ENCODE measurements at places on chromosomes 5 and 9. TPM values are rescaled to one million over a fixed set of nuclear protein-coding genes. Genes with fewer than 3 reads are reported as not detected.

GRCh38 chr9:27538647-27539046 is 9.0 kb upstream of the MOB3B start:
- DNase-seq: no peak
- no peak overlapping the region for H3K27ac ChIP-seq
- no peaks in the 10 kb centered on the region for H3K27me3 ChIP-seq
- no peaks in the 10 kb centered on the region for H3K36me3 ChIP-seq
- H3K4me3 ChIP-seq: no peak overlapping the region

GRCh38 chr9:89872913-89873707 is 268.3 kb downstream of the GADD45G start:
- no peak overlapping the region for H3K4me3 ChIP-seq
- no peaks in the 10 kb centered on the region for H3K4me1 ChIP-seq
- peak; percentile 28 for DNase-seq
- H3K36me3 ChIP-seq: no peaks in the 10 kb centered on the region
- H3K27me3 ChIP-seq: no peaks in the 10 kb centered on the region

DNA sequence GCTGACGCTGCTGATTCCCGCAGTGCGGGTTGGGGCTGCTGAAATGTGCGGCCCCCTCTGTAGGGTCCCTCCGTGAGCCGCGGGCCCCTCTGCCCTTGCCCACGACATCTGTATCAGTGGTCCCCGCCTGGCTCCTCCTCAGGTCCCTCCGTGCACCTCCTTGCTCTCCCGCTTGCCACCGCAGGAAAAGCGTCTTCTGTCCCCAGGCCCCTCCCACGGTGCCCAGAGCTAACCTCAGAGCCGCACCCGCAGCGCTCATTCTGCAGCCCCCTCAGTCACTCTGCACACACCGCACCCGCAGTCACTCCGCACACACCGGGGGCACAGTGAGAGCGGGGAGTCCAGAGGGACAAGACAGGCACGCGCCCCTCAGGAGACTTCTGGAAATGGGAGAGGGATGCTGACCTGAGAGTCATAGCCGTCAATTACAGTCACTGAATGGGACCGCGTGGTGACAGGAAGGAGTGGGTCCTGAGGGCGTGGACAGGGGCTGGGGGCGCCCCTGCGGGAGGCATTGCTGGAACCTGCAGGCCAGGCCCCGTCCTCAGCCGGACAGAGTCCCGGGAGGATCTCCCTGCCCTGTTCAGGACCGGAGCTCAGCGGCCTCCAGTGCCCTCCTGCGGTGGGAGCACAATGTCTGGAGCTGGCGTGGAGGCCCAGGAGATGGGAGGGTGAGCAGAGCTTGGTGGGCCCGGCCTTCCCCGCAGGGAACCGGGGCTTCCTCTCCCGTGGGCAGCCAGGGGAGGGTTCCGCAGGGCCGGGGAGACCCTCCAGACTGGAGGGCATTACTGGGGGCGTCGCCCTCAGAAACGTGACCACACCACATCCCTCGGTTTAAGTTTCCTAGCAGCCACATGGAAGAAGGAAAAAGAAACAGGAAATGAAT is 66.1 kb upstream of the CTSL start:
- no peak for DNase-seq
- no peak overlapping the region for H3K27ac ChIP-seq
- no peaks in the 10 kb centered on the region for H3K4me1 ChIP-seq
- H3K27me3 ChIP-seq: peaks cover 2% of the 10 kb centered on the region
- H3K36me3 ChIP-seq: no peaks in the 10 kb centered on the region

GRCh38 chr5:51988634-51989033 is 605.4 kb downstream of the ISL1 start:
- H3K27ac ChIP-seq: no peak overlapping the region
- no peak overlapping the region for H3K4me3 ChIP-seq
- no peak for DNase-seq
- H3K36me3 ChIP-seq: no peaks in the 10 kb centered on the region
- no peaks in the 10 kb centered on the region for H3K27me3 ChIP-seq

- H3K36me3 ChIP-seq: no peaks in the 10 kb centered on the region
- no peak for DNase-seq
- H3K4me1 ChIP-seq: peaks cover 9% of the 10 kb centered on the region
- H3K27ac ChIP-seq: no peak overlapping the region
- H3K27me3 ChIP-seq: no peaks in the 10 kb centered on the region
Observed at GRCh38 chr9:98789483-98790133, 6.7 kb downstream of the ANKS6 start.

- H3K36me3 ChIP-seq: no peaks in the 10 kb centered on the region
- no peak overlapping the region for H3K27ac ChIP-seq
- DNase-seq: no peak
- H3K4me3 ChIP-seq: no peak overlapping the region
Observed at GRCh38 chr5:176700239-176700847, 53.1 kb downstream of the TSPAN17 start.

DNA sequence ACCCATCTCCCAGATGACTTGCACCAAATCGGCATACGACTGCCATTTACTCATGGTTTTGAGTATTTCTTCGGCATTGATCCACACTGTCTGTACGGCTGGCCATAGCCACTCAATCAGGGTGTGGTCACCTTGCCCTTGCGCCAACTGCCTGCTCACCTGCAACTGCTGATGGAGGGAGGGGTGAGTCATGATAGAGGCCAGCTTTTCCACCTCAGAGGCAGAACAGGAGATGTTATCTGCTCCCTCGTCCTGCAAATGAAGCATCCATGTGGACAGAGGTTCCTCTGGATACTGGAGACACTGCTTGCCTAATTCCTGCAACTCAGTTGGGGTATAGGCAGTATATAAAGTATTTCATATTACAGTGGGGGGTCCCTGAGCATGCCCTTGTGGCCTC is 85.6 kb upstream of the ATP10B start:
- H3K27ac ChIP-seq: no peak overlapping the region
- no peak for DNase-seq
- no peaks in the 10 kb centered on the region for H3K27me3 ChIP-seq

CDHR2 gene
- 0.56 TPM for total RNA-seq

- H3K36me3 ChIP-seq: no peaks in the 10 kb centered on the region
- no peak overlapping the region for H3K27ac ChIP-seq
- DNase-seq: no peak
- H3K4me1 ChIP-seq: no peaks in the 10 kb centered on the region
- H3K27me3 ChIP-seq: peaks cover 20% of the 10 kb centered on the region
Observed at GRCh38 chr5:175809531-175810121, 61.8 kb upstream of the CPLX2 start.

- peaks cover 31% of the 10 kb centered on the region for H3K4me1 ChIP-seq
- no peak for DNase-seq
- no peaks in the 10 kb centered on the region for H3K27me3 ChIP-seq
- H3K27ac ChIP-seq: peak overlapping the region; percentile 91
- peak overlapping the region; percentile 36 for H3K4me3 ChIP-seq
Observed at GRCh38 chr5:141623611-141624010, 4.8 kb upstream of the DIAPH1 start.

DNA sequence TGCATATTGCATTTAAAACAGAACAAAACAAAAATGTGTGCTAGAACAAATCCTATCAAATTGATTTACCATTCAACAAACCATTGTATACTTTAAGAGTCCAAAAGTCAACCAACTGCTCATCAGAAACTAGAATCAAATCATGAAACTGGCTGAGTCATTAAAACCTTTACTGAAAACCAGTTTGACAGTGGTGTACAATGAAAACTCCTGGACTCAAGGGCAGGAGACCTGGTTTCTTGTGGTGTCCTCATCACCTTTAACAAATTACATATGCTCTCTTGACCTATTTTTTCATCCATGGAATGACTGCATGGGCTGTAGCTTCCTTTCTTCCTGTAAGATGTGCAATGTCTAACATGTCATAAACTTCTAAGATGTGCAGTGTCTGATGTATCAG is 315.3 kb upstream of the SLC30A5 start:
- H3K36me3 ChIP-seq: no peaks in the 10 kb centered on the region
- peaks cover 3% of the 10 kb centered on the region for H3K4me1 ChIP-seq
- no peaks in the 10 kb centered on the region for H3K27me3 ChIP-seq

DNA sequence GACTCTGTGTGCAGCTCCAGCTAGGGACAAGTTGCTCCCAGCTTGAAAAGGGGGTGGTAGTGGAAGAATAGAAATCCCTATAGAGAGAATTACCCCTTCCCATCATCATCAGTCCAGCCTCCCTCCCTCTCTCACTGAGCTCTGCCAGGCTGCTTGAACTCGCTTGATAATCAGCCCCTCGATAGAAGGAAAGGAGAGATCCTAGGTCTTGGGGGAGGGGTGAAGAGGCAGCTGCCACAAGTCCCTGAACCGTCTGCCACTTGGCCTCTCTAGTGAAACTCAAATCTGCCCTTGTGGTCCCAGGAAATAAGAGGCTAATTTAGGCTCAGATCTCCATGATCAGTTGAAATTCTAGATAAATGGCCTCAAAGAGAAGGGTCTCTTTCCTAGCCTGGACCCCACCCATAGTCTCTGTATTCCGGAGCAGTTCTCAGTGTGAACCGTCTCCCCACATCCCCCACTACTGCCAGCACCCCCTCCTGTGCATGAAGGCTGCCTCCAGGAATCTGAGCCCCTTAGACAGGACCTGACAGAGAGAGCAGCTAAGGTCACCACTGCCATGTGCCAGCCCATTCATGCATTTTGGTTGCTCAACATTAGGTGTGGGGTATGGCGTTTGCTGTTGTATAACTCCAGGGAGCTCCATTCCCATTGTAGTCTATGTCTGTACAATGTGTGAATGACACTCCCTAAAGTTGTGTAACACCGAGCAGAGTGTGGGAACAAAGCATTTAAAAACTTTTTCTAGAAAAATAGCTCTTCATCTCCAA is 5.5 kb downstream of the DNAJB5 start:
- peaks cover 14% of the 10 kb centered on the region for H3K4me1 ChIP-seq
- no peak overlapping the region for H3K27ac ChIP-seq
- H3K36me3 ChIP-seq: no peaks in the 10 kb centered on the region
- H3K4me3 ChIP-seq: no peak overlapping the region
- DNase-seq: no peak

DNA sequence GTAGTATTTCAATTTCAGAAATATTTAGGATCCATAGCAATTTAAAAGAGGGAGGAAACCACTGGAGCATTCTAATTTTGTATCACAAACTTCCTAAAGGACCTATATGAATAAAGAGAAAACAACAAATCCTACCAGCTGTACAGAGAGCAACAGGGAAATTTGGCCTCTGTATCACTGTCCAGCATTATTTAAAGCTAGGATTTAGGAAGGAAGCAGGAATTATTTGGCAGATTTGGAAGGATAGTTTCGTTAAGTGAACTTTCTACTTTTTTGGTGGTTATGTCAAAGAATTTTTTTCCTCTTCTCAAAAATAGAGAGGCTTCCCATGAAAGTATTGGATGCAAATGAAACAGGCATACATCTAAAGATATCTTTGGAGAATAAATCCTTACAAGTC is 269.7 kb downstream of the RAB3C start:
- no peak for DNase-seq
- peaks cover 6% of the 10 kb centered on the region for H3K4me1 ChIP-seq
- no peaks in the 10 kb centered on the region for H3K36me3 ChIP-seq
- peaks cover 43% of the 10 kb centered on the region for H3K27me3 ChIP-seq
- no peak overlapping the region for H3K27ac ChIP-seq
- no peak overlapping the region for H3K4me3 ChIP-seq

GRCh38 chr5:115423051-115423450 is 121.5 kb downstream of the FEM1C start:
- peaks cover 26% of the 10 kb centered on the region for H3K27me3 ChIP-seq
- H3K36me3 ChIP-seq: no peaks in the 10 kb centered on the region
- H3K4me1 ChIP-seq: no peaks in the 10 kb centered on the region
- no peak for DNase-seq

GRCh38 chr5:132456987-132457361 is 33.6 kb downstream of the IRF1 start:
- H3K36me3 ChIP-seq: peaks cover 59% of the 10 kb centered on the region

SPINK6 gene
- total RNA-seq: not detected

- peaks cover 28% of the 10 kb centered on the region for H3K27me3 ChIP-seq
- no peak overlapping the region for H3K4me3 ChIP-seq
- no peak for DNase-seq
- H3K36me3 ChIP-seq: peaks cover 2% of the 10 kb centered on the region
Observed at GRCh38 chr9:27377811-27378456, 81.0 kb upstream of the EQTN start.

SLC25A2 gene
- 1.1 TPM for total RNA-seq

DNAI1 gene
- total RNA-seq: not detected

LCP2 gene
- 419 TPM for total RNA-seq

GRCh38 chr9:133374612-133375115 is 1.2 kb downstream of the SURF4 start:
- H3K4me3 ChIP-seq: peak overlapping the region; percentile 95
- peaks cover 2% of the 10 kb centered on the region for H3K27me3 ChIP-seq
- peaks cover 47% of the 10 kb centered on the region for H3K4me1 ChIP-seq
- peak overlapping the region; percentile 100 for H3K27ac ChIP-seq

DNA sequence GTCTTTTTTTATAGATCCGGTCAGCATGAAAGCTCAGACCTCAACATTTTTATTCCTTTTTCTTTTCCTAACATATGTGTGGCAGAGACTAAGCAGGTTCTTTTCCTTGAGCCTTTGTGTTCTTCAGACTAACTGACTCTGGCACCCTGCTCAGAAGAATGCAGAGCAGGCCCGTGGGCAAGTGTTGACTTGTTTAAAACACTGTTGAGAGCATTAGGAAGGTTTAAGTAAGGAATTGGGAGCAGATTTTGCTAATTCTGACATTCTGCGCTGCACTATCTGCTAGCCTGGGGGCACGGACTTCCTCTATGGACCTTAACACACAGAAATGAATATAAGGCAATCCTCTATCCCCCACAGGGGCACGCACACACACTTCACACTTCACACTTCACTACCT is 182.5 kb upstream of the PIK3R1 start:
- H3K36me3 ChIP-seq: no peaks in the 10 kb centered on the region
- DNase-seq: no peak
- no peak overlapping the region for H3K27ac ChIP-seq
- H3K4me3 ChIP-seq: no peak overlapping the region

FRMD3 gene
- 0.33 TPM for total RNA-seq

ZFP37 gene
- 0.77 TPM for total RNA-seq

HMGCS1 gene
- 121 TPM for total RNA-seq

PCDHGB6 gene
- not detected for total RNA-seq

DNA sequence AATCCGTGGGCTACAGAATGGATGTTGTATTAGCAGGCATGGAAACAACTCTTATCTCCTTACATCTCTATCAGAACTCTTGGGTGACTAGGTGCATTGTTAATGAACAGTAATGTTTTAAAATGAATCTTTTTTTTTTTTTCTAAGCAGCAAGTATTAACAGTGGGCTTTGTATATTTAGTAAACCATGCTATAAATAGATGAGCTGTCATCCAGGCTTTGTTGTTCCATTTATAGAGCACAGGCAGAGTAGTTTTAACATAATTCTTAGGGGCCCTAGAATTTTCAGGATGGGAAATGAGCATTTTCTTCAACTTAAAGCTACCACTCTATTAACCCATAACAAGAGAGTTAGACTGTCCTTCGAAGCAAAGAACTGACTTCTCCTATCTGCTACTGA is 233.7 kb upstream of the ADAMTSL1 start:
- H3K27me3 ChIP-seq: no peaks in the 10 kb centered on the region
- DNase-seq: no peak
- H3K27ac ChIP-seq: no peak overlapping the region
- no peaks in the 10 kb centered on the region for H3K36me3 ChIP-seq
- no peaks in the 10 kb centered on the region for H3K4me1 ChIP-seq

SET gene
- total RNA-seq: 623 TPM

GRCh38 chr9:105959531-105959930 is 265.2 kb downstream of the TMEM38B start:
- H3K27ac ChIP-seq: no peak overlapping the region
- no peaks in the 10 kb centered on the region for H3K4me1 ChIP-seq
- H3K4me3 ChIP-seq: no peak overlapping the region
- DNase-seq: no peak
